Cardiac septum (tissue), 1 donor: ENCODE measurements at places on chromosomes 13 and 19.

DNA sequence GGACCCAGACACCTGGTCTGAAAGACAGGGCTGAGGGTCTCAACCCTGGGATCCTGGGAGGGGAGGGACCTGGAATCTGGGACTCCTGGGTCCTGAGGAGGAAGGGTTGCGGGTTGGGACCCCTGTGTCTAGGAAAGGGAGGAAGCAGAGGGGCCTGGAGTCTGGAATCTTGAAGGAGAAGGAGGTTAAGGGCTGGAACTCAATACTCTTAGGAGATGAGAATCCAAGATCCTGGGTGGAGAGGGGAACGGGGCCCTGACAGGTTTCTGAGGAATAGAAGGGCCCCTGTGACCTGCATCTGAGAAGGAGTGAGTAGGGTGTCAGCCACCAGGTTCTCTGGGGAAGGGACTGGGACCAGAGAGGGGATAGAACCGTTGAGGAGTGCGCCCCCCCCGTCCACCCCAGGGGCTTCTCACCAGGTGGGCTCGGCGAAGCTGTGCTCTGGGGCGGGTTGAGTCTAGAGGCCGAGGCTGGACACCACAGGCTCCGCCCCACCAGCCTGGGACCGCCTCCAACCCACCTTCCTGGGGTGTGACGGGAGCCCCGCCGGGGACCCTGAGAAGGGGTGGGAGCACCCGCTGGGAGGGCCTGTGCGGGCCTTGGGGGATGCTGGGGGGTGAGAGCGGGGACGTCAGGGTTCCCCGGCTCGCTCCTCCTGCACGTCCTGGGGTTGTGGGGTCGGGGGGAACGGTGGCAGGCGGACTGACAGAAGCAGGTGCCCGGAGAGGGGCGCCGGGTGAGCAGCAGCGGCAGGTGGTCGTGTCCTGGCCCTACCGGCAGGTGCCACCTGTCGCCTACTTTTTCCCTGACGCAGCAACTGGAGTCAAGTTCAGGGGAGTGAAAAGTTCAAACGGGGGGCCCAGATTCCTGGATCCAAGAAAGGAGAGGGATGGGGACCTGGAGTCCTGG, at the start of gene MAMSTR:
Gene MAMSTR (minus strand): TSS at position 463 of the 909 bp plus-strand sequence. CDS start 694 bp downstream, outside the sequence.
- no peak for DNase-seq

GRCh38 chr19:362683-363082, 18.1 kb upstream of the MIER2 start:
- no peak for DNase-seq

DNA sequence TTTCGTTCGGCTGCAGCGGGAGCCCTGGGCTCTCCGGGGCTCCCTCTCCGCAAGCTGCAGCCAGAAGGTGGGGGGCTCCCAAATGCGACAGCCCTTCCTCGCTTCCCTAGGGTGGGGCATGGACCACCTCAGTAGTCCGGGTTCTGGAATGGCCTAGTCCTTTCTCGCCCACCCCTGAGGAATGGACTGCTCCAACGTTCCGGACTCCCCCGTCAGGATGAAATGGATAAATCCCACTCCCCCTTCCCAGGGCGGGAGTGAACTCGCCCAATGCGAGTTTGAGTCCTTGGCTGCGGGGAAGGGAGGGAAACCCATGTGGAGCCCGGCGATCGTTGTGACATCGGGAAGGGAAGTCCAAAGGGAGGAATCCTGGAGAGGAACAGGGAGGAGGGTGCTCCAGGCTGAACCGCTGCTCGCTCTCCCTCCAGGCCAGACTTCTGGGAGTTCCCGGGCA, 5.5 kb downstream of the HRC start:
- no peak for DNase-seq

- no peak for DNase-seq
Observed at GRCh38 chr13:32047793-32048192, 16.2 kb downstream of the FRY start.

- no peak for DNase-seq
Observed at GRCh38 chr19:46402725-46403124, 10.6 kb downstream of the CCDC8 start.

DNA sequence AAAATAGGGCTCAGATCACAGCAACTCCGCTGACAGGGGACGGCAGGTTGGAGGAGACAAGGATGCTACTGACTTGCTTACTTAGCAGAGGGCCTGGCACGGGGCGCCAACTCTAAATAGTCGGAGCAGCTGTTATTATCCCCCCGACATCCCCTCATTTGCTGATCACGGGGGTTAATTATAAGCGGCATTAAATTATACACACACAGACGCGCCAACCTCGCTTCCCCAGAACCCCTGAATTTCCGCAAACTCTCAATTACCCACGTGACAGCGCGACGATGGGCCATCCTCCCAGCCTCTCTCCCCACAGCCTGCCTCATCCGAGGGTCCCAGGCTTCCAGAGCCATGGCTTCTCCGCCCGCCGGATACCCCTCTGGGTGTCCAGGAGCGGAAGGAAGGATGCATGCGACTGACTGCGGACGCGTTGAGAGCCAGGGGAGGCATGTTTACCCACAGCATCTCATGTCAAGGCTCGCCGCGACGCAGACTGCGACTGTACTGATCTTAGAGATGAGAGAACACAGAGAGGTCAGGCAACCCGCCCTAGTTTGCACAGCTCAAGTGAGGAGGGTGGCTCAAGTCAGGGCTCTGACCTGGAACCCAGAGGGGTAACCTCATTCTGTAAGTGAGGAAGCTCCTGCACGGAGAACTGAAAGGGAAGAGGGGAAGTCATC, 5.7 kb downstream of the PTPRS start:
- no peak for DNase-seq

DNA sequence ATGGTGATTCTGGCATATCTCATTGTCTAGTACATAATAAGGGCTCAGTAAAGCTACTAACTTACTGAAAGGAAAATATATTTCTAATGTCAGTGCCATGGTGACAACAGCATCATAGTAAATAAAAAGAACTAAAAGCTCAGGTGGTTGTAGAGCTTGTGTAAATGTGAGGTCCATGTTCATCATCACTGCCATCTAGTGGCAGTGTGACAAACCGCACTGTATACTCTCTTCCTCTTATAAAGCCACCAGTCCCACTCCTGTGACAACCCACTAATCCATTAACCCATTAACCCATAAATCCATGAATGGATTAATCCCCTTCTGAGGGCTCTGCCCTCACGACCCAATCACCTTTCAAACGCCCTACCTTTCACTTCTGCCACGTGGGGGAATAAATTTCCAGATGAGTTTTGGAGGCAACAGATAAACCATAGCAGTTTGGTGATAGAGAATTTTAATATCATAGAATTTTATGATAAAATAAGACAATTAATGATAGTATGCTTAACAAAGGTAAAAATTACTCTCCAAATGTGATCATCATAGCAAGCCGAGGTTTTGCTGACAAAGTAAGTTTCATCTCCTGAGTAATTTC, 160.4 kb upstream of the SGCG start:
- DNase-seq = no peak

- no peak for DNase-seq
Observed at GRCh38 chr13:63305641-63306133, 1890.0 kb upstream of the PCDH20 start.
